Kidney (tissue), 22 donors: ENCODE measurements at places on chromosomes 6 and 20. TPM values are rescaled to one million over a fixed set of nuclear protein-coding genes. Genes with fewer than 3 reads are reported as not detected.

Gene PTCHD4
- total RNA-seq: 1.7 TPM

Gene HCK
- total RNA-seq: 24.0 TPM

Gene SIRPB1
- 8.2 TPM for total RNA-seq

Gene COL9A1
- 0.22 TPM for total RNA-seq

Gene TMEM244
- not detected for total RNA-seq

Gene CCN5
- total RNA-seq: 3.1 TPM

Gene LIN28B
- total RNA-seq: not detected

Gene MTFR2
- 1.3 TPM for total RNA-seq

Gene MATN4
- total RNA-seq: 0.19 TPM

Gene OOEP
- total RNA-seq: 0.35 TPM

Gene POU3F2
- not detected for total RNA-seq

Gene GGT7
- total RNA-seq: 27.0 TPM

Gene KCNQ5
- total RNA-seq: 0.50 TPM

Gene SLC17A9
- 9.5 TPM for total RNA-seq

Gene AVP
- total RNA-seq: not detected

Gene GNMT
- total RNA-seq: 0.54 TPM

Gene BANF2
- not detected for total RNA-seq

Gene SLC32A1
- total RNA-seq: not detected

Gene VEGFA
- total RNA-seq: 36.3 TPM

Gene MC3R
- total RNA-seq: not detected

Gene TRIM38
- total RNA-seq: 27.9 TPM

Gene SRMS
- total RNA-seq: 0.38 TPM

Gene TREML2
- total RNA-seq: 0.41 TPM

Gene GPLD1
- total RNA-seq: 0.94 TPM

Gene ADGB
- total RNA-seq: not detected

Gene COL11A2
- 0.85 TPM for total RNA-seq
